ENCODE measurements at places on chromosomes 16 and 17.
A peak's percentile ranks its signal among the peaks of the same experiment; 100 is the strongest.

DNA sequence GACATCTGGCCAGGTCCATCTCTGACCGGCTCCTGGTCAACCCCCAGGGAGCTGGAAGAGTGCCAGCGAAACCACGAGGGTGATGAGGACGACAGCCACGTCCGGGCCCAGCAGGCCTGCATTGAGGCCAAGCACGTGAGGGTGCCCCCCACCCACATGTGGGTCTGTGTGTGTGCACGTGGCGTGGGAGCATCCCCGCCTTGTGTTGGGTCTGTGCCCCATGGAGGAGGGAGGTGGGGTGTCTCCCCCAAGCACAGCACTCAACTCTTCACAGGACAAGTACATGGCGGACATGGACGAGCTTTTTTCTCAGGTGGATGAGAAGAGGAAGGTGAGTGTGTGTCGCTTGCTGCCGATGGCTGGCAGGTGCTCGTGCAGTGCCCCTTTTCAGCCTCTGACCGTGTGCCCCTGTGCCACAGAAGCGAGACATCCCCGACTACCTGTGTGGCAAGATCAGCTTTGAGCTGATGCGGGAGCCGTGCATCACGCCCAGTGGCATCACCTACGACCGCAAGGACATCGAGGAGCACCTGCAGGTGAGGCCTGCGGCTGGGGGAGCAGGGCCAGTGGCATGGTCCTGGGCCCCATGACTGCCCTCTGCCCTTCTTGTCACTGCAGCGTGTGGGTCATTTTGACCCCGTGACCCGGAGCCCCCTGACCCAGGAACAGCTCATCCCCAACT lies 1.7 kb downstream of the STUB1 start:
- DNase-seq = no peak

DNA sequence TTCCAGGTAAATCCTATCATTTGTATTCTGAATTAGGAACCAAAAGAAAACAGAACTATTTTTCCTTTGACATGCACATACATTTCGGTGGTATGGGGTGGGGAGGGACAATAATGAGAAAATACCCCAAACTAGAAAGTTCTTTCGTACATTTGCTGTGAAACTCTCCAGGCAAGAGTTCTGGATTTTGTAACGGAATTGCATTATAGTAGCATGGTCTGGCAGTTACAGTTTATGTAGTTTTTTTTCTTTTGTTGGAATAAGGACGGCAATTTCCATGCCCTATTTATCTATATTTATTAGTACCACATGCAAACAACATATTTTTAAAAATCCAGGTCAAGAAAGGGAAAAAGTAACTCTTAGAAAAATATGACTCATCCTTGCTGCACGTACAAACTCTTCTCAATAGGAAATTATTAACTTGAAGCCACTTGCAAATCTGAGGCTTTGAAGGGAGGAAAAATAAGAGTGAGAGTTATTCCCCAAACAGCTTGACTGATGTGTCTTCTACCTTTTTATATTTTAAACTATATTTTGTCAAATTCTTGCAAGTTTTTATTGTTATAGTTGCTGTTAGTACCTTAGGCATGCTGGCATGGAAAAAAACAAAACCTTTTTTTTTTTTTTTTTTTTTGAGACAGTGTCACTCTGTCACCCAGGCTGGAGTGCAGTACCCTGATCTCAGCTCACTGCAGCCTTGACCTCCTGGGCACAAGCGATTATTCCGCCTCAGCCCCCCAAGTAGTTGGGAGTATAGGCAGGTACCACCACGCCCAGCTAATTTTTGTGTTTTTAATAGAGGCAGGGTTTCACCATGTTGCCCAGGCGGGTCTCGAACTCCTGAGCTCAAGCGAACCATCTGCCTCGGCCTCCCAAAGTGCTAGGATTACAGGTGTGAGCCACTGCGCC lies 69.3 kb downstream of the WWP2 start:
- no peak for DNase-seq

DNA sequence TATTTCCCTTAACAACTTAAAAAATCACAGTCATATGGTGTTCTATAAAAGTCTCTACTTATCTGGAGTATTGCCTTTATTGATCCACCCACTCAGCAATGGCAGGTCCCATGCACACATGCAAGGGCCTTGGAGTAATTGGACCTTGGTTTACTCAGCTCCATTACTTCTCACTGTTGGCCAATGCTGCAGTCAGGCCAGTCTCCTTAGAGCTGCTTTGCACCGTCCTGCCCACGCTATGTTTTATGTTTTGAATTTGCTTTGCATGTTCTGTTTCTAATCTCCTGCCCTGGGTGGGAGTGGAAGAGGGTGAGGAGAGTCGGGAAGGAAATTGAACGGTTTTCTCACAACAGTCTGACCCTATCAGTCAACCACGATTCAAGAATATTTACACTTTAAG lies 23.6 kb downstream of the ARHGAP44 start:
- DNase-seq = no peak

DNA sequence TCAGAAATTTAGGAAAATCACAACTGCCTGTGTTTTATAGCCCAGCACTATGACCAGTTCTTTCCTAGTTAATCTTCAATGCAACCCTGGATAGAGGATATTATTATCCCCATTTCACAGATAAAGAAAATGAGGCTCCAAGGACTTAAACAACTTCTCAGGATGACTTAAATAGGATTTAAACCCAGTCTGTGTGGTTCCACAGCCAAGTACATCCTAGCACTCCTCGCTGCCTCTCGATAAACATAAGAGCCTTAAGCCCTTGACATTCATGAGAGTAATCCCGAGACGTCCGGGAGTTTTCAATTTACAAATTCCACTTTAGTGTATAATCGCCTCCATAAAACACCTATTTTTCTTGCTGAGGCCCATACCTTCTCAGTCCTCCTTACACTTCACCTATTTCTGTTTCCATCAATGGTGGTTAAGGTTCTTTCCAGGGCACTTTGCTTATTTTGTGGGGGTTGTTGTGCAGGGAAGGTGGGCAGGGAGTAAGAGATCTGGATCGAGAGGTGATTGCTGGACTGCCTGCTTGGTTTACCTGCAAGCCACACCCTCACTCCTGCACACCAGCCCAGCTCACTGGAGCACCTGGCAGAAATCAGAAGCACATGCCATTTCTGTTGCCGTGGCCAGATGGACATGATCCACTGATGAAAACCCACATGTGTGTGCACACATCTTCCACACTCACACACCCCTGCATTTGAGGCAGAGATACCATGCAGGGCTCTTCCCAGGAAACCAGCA lies 50.5 kb downstream of the ASIC2 start:
- DNase-seq = no peak

- DNase-seq = peak; percentile 46
Measured at GRCh38 chr17:4708436-4708835, 2.0 kb upstream of the ARRB2 start.

DNA sequence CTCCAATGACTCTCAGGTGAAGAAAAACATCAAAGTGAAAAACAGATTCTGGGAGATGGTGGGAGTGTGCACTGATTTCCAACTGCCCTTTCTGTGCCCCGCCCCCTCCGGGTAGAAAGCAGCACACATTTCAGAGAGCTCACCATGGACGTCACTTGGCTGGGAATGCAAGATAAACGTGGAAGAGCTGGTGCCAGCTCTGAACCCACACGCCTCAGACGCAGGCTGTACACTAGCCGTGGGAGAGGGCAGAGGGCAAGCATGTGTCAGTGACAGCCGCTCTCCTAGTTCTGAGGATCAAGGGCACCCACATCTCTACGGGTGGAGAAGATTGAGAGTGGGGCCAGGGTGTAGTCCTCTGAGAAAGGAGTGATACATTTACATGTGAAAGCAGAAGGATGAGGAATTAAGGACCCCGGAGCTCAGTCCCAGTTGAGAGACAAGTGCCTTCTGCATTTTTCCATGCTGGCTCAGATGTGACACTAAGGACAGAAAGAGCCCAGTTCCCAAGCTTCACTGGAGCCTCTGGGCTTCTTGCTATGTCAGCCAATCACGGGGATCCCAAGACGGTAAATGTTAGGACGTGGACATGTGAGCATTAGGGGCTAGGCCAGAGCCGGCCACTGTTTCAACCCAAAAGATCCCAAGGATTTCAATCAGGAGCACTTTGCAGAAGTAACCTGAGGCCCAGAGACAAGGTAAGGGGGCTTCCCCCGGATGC lies 101.3 kb downstream of the ZFHX3 start:
- DNase-seq = no peak

DNA sequence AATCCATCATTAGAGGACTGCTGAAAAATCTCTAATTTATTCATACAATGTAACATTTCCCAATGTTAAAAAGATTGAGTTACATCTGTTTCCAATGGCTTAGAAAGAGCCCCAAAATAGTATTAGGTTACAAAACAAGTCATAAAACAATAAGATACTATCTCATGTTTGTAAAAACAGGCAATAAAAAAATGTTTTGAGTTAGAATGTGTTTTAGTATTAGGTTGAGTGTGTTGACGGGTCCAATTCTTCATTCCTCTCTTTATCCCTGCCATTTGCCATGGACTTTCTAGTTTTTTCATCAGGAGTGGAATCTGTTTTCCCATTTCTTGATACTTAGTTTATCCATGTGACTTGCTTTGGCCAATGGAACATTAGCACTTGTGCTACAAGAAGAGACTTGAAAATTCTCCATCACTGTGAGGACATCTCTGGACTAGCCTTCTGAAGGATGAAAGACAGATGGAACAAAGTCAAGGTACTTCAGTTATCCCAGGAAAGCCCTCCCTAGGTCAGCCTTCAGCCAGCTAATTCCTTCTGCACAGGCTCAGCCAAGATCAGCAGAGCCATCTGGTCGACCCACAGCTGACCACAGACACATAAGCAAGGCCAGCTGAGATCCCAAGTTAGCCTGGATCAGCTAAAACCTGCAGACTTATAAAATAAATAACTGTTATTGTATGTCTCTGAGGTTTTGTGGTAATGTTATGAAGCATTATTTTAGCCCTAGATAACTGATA lies 83.3 kb downstream of the HS3ST3A1 start:
- no peak for DNase-seq

Data from stimulated activated CD4-positive, alpha-beta T cell treated with anti-CD3 and anti-CD28 coated beads, Interleukin-4, amount 100 ng/mL, for 48 hours (primary cell).